ENCODE measurements at places on chromosomes 5 and 9.

GRCh38 chr5:179954434-179954833, 46.7 kb upstream of the TBC1D9B start:
- DNase-seq, result no peak

DNA sequence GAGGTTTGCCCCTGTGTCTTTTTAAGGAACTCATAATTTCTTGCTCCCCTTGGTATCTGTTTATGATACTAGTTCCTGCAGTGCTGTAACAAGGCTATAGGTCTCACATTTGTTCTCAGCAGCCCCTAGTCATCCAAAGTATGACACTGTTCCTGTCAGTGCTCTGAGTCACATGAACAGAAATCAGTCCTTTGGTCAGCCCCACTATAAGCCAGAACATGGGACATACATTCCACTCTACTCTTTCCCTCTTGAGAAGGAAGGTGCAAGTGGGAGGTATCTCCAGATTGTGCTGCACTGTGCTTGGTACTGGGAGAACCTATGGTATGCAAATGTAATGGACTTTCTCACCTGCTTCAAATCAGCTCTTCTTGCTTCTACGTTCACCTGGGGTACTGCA, 87.0 kb downstream of the IARS1 start:
- DNase-seq, result no peak

DNA sequence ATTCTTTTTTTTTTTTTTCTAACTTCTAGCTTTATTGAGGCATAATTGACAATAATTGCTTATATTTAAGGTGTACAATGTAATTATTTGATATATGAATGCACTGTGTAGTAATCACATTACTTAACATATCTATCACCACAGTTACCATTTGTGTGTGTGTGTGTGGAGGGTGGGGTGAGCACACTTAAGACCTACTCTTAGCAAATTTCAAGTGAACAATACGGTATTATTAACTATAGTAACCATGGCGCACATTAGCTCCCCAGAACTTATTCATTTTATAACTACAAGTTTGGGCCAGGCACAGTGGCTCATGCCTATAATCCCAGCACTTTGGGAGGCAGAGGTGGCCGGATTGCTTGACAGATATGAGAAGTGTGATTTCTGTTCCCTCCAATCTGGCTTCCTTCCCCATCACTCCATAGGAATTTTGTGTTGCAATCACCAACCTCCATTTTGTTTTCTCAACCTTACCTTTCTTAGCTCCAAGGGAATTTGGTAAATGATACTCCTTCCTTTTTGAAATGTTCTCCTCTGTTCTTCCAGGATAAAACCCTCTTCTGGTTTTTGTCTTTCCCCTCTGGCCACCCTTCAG, 14.9 kb downstream of the TXN start:
- no peak for DNase-seq

- no peak for DNase-seq
Observed at GRCh38 chr5:14794583-14795230, 76.9 kb downstream of the ANKH start.

DNA sequence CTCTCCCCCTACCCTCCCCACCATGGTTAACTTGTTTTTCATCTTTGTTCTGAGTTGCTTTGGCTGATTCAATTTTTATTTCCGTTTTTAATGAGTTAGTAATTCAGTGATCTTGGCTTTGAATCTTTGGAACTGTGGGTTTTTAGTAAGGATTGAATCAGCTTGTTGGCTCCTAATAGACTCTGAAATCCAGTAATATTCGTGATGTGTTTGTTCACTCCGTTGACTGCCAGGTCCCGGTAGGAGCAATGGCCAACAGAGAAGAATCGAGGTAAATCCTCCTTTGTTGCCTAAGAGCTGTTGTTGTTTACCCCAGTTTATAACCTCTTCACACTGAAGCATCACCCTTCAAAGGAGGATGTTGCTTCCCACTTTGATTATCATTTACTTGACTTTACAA, 92.7 kb downstream of the PCSK1 start:
- no peak for DNase-seq

- no peak for DNase-seq
Observed at GRCh38 chr9:101677861-101678260, 60.6 kb downstream of the GRIN3A start.

DNA sequence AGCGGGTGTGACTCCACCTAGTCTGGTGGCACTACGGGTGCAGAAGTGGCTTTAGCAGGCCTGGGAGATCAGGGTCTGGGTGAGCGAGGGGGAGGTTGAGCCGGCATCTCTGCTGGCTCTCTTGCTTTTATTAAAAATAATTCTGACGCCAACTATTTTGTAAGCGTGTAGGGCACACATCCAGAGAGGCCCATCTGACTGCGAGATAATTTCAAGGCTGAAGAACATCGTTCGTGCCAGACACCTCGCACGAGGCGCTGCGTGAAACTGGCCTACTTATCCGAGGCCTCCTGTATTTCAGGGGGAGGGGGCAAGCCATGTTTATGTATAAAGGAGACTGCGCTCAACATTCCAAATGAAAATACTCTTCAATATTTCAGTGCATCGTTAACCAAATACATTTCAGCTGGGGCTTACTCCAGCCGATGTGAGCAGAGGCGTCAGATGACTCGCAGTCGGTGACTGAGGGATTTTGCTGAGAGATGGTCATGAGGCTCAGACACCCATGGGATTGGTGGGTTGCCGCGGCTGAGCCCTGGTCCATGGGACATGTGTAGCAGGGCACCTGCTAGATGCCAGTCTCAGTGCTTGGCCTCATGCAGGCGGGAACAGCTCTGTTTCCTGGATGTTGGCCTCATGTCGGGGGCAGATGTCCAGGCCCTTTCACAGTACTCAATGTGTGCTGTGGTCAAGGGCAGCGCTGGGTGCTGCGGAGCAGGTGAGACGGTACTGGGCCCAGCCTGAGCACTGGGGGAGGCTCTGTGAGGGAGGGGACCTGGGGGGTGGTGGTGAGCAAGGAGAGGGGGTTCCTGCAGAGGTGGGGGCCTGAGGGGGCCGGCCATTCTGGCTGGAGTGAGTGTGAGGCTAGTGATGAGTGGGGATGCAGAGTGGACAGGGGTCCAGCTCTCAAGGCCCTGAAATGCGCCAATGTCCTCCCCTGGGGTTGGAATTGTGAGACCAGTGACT, 201.5 kb downstream of the DAB2IP start:
- no peak for DNase-seq

GRCh38 chr9:91062281-91062680, 260.7 kb downstream of the SYK start:
- DNase-seq, result no peak

DNA sequence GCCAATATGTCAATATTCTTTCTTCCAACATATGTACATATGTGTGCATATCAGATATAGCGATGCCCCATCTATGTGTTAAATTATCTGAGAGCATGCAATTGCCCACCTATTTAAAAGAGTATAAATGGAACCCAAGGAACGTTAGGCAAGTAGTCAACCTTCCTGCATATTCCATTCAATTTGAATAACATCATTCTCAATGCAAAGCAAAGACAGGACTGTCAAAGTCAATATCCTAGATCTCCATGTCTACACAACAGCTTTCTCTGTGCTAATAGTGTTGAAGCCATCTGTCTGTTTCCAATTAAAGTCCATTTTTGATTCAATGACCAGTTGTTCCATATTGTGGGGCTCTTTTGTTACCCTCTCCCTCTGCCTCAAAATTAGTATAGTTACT, 85.3 kb upstream of the COX7C start:
- DNase-seq, result peak; percentile 76

DNA sequence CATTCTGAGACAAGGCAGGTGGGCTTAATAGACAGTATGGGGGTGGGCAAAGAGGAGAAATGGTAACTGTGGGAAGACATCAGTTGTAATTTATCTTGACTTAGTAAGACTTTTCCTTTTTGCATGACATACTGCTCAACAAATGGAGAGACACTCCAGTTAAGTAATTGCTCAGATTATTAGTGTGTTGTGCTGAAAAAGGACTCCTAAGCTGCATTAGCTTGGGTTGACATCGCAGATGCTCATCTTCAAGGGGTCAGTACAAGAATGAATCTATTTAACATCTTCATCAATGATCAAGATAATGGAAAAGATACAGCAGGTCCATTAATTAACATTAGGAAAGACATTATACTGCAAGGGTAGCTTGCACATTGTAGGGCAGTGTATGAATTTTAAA, 181.1 kb upstream of the ELAVL2 start:
- no peak for DNase-seq

DNA sequence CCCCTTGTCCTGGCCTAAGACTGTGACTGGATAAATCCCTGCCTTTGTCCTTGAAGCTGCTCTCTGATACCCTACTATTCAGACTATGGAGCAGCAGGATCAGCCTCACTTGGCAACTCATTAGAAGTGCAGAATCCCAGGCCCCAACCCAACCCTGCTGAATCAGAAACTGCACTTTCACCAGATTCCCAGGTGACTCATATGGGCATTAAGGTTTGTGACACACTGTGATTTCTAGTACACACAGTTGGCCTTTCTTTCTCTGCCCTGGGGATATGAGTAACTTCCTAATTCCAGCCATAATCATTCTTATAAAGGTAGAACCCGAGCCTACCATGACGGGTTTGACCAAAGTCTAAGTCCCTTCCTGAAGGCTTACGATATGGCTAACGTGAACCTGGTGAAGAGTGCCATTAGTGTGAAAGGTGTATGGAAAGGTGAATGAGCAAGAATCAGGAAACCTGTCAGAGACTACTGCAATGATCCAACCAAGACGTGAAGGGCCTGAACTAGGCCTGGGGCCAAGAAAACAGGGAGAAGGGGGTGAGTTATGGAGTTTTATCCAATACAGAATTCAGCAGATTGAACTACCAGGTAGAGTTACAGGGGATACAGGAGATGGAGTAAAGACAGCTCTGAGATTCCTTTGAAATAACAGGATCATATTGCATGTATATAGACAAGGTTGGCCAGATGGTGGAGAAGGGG, 533.0 kb downstream of the BNC2 start:
- no peak for DNase-seq
